Adipocyte (in vitro differentiated cells): ENCODE measurements at places on chromosomes 1 and 21.

GRCh38 chr1:197180252-197180878 is 33.9 kb upstream of the ASPM start:
- DNase-seq: peak; percentile 83

GRCh38 chr1:7410156-7410555 is 360.9 kb upstream of the VAMP3 start:
- no peak for DNase-seq

DNA sequence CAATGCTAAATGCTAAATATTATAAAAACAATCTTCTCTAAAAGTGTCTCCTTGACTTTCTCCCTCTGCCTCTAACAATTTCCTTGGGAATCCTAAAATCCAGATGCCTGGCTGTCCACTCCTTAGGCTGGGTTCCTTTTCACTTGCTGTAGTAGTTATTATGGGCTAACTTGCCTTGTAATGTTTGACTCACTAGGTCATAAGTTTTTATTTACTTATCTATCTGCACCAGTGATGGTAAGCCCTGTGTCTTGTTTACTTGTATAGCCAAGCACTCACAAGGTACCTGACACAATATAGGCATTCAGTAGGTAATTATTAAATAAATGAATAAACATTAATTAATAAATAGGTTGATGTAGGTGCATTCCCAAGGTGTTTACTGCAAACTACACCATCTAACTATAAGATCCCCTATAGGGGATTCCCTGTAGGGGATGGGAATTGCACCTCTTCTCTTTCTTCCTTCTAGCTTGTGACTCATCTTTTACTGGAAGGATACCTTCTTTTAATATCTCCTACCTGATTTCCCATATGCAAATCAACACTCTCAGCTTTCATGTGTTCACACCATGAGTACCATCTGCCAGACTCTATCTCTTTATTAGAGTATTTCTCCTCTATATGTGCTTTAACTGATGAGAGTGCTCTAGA is 14.7 kb upstream of the CHIA start:
- no peak for DNase-seq

- DNase-seq: peak; percentile 59
Measured at GRCh38 chr1:195637539-195637938, 970.7 kb downstream of the KCNT2 start.

DNA sequence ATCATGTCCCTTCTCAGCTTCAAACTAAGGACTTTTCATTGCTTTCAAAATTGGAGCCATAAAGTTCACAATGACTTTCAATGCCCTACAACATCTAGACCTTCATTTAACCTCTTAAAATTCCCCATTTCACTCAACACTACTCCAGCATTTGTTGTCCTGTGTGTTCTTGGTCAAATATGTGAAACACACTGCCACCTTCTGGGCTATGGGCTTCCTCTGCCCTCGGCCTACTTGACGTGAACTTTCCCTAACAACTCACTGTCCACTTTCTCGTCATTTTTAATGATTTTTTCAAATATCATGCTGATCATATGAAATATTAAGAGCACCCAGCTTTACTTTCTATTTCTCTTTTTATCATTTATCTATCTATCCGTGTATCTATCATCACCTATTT is 2018.4 kb downstream of the NCAM2 start:
- DNase-seq: no peak

DNA sequence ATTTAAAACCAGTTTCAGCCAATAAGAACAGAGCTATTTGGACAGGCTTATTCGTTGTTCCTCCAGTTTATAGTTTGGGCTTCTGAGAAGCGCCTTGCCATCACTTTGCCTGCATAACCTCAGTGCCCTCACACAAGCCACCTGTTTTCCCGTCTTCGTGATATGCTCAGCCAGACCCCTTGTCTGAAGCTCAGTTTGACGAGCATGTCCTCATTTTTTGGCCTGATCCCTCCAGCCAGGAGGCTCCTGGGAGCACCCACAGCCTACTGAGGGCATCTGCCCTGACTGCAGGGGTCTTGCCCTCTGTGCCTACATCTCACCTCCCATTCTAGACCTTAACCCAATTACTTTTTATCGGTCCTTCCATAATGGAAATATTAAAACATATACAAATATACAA is 95.3 kb downstream of the ADARB1 start:
- DNase-seq: no peak
